ENCODE measurements at places on chromosomes 5 and 9.

DNA sequence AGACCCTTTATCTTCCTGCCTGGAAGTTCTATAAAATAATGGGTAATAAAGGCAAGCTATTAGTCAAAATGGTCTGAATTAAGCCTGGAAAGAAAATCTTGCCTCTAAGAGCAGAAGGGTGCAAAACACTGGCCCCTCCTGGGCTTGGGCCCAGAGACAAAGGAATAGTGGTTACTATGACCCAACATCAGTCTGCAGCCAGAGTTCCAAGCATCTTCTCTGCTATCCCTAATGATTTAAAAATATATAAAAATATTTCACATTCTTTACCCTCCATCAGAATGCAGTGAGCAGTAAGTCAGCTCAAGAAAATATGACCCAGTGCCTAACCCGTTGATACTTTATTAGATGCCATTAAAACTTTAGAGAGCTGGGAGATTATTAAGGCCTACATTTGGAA, 14.7 kb downstream of the TNFAIP8 start:
- peak; percentile 37 for DNase-seq

GRCh38 chr9:116337015-116337414, 183.4 kb downstream of the PAPPA start:
- DNase-seq, result peak; percentile 85

- DNase-seq, result peak; percentile 28
Measured at GRCh38 chr9:89442501-89442978, 55.4 kb downstream of the SEMA4D start.

DNA sequence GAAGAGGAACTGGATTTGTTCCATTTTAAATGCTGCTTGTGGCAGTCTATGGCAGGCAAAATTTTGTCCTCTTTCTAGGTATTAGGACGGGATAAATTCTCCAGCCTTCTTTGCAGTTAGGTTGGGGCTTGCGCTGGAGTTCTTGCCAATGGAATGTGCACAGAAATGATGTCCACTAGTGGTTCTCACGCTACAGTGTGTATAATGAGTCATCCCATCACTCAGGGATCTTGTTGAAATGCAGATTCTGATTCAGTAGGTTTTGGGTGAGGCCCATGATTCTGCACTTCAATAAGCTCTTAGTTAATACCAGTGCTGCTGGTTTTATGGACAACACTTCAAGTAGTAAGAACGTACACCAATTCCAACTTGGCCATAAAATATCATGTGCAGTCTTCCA, 317.6 kb upstream of the KLF4 start:
- peak; percentile 56 for DNase-seq

- no peak for DNase-seq
Measured at GRCh38 chr5:122877518-122877917, 32.1 kb downstream of the SNX24 start.

GRCh38 chr5:148833122-148833521, 6.7 kb downstream of the ADRB2 start:
- DNase-seq, result no peak

DNA sequence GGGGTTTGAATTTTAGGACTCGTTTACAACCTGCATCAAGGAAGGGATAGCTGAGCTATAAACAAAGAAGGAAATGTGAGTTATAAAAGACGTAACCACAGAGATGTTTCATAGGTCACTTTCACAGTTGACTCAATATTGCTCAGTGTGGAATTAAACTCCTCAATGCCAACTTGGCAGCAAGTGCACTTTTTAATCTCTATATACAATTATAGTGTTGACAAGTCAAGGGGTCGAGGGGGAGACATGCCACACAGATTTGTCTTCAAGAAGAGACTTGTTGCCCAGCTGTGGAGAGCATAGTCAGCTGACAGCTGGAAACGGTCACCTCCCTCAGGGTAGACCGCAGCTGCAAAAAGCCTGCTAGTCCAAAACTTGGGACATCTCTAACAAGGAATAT, 163.4 kb upstream of the DMAC1 start:
- DNase-seq, result no peak

DNA sequence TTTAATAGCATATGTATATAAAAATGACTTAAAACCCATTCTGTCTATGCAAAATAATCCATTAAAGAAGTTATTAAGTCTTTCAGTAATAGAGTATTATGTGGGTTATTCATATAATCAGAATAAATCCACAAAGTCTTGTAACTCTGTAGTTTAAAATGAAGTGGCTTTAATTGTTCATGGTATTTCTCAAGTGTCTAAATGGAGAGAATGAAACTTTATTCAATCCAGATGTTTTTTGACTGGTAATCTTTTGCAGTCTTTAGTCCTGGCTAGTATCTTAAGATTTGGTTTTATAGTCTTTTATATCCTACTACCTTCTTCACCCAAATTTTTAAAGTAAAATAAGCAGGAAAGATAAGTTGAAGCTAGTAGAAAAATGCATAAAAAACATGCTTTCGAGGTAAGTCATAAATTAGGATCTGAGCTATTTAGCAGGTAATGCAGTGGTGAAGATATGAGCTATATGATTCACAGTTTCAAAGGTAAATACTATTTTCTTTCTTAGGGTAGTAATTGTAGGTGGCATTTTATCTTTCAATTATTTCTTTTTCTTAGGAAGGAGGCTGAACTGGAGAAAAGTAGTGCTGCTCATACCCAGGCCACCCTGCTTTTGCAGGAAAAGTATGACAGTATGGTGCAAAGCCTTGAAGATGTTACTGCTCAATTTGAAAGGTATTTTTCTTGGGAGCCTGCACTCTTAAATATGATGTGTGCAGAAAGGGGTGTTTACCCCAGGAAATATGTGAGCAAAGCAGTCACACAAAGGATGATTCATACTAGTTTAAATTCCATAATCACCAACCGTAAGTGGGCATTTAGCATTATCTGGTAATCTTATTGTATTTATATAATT, 17.9 kb downstream of the HMMR start:
- DNase-seq, result peak; percentile 19

DNA sequence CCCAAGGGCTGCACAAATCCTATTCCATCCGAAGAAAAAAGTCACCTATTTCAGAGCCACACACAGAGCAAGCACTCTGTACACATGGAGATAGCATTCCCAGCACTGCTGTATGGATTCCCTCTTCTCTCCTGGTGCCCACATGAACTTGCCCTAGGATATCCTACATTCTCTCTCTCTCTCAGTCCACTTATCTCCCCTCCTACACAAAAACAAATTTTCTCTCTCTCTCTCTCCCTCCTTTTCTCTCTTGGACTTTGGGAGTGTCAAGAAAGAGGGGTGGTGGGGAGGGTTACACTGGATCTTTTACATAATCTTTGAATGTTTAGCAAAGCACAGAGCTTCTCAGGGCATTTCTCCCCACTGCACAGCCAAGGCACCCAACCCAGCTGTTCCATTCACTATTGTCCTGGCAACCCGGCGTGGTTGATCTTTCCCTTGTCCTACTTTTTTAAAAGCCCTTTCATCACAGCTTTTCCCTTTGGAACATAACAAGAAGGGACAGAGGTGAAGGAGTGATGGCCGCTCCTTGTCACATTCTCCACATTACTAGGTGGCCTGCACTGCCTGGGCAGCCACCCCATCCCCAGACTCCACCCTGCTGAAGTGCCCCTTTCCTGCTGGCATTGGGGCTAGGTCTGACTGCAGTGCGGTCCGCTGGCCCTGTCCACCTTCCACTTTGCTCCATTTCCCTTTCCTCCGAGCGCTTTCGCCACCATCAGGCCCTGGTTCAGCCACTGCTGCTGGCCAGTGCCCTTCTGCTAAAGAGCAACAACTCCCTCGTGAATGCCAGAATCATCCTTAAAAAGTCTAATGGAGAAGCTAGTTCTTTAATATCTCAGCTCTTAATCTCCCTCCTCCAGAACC, 22.2 kb upstream of the SLC1A3 start:
- DNase-seq, result no peak

DNA sequence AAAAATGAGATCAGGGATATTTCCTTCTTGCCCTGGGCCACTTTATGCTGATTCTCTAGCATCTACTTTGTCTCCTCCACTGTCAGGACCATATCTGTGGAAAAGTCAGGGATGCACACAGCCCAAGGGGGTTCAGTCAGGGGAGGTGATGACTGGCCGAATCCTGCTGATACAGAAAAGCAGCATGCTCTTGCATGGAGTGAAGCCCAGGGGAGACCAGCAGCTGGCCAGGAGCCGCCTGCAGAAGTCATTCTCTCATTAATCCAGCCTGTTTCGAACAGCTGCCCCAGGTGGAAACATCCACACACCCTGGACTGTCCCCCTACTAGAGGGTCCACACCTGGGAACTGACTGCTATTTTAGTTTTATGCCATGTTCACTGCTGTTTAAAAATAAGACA, 177.1 kb downstream of the ATP10B start:
- no peak for DNase-seq

GRCh38 chr9:12819436-12820185, 44.8 kb downstream of the LURAP1L start:
- peak; percentile 43 for DNase-seq

DNA sequence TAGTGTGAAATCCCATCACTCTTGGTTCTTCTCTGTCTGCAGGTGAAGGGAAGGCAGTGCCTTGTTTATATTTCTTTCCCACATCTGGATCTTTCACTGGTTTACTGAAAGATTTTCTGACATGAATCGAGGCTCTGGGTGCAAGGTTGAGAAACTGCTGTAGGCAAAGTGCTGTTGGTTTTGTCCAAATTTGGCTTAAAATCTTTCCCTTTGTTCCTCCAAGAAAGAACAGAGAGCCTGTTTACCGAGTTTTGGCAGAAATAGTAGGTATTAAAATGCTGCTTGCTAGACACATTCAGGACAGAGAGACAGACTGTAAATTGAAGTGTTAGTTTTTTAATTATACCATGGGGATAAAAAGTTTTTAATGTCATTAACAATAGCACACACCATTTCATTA, 21.5 kb downstream of the SKP2 start:
- DNase-seq, result no peak

DNA sequence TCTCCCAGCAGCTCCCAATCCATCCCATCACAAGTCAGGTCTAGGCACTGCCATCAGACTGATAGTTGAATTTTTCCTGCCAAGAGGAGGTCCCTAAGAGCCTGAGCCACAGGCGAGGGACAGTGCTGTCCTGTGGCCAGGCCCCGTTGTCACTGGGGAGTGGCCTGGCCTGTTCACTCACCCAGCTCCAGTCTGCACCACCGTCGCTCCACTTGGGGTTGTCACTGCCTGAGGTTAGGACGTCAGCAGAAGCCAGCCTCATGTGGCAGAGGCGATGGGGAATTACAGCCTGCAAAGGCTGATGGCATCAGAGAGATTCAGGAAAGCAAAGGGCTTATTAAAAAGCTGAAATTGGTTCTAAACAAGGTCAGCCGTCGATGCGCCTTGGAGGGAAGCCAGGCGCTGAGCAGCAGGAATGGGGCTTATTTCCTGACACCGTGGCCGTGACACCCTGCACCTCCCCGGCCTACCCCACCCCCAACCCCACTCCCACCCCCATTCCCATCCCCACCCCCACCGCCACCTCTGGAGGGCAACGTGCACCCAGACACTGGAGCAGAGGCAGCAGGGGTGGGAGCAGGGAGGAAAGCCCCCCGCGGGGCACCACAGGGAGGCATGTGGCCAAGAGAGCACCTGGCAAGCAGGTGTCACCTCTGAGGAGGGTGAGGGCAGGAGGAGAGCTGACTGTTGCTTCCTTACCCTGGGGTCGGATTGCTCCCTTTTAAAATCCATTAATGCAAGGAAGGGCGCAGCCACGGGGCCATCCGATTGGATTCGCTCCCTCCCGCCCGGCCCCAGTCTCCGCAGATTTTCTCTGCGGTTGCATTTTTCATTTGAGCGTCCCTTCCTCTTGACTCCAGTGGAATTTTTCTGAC, 3.1 kb upstream of the DBH start:
- no peak for DNase-seq

DNA sequence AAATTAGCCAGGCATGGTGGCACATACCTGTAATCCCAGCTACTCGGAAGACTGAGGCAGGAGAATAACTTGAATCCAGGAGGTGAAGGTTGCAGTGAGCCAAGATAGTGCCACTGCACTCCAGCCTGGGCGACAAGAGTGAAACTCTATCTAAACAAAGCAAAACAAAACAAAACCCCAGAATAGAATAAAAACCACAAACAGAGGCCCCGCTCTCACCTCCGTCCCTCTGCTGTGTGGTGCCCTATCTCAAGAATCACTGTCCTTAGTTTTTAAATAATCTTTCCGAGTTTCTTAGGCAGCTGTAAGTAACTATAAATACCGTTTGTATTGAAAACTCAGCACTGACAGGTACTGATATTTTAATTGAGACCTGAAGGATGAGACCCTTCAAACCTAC, 42.7 kb upstream of the IER5L start:
- no peak for DNase-seq

DNA sequence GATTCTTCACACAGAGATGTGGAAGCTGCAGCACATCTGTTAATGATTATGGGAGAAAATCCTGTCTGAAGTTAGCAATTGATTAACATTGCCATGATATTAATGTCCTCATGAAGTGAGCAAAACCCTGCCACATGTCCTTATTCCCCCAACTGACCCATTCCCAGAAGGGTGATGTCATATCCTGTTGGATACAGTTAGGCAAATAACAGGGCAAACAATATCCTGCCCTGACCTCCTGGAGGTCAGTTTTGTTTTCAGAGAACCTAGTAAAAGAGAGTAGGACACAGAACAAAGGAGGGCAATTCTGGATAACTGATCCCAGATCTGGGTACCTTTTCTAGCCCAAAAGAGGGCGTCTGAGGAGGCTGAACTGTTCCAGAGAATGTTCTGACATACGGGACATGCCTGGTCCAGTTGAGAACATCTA, 11.0 kb downstream of the ABLIM3 start:
- DNase-seq, result peak; percentile 59

GRCh38 chr9:110536822-110537221, 42.7 kb downstream of the SVEP1 start:
- DNase-seq, result peak; percentile 92

DNA sequence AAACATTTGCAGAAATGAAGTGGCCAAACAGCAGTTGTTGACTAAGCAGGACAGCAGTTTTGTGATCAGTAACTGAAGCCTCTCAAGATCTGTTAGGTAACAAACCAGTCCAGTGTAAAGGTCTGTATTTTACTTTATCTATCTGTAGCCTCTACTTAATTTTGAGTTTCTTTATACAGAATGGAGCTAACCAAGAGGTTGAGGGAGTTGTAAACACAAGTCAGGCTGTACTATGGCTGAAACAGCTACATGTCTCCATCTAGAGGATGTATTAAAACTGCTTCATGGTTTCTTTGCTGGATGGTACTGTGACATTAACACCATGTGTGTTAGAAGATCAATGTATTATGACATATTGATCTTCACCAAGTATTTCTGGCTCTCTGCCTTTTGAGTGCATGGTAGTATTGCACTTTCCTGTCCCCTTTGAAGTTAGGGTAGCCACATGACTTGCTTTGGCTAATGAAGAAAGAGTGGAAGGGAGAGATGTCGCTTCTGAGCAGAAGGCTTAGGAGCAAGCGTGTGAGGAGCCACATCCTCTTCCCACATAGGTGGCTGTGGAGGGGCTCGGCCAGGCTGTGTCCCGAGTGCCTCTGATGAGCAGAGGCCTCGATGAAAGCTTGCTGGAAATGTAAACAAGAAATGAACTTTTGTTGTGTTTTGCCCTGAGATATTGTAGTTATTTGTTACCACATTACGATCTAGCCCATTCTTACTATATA, 105.6 kb upstream of the PCA3 start:
- DNase-seq, result peak; percentile 66

- DNase-seq, result peak; percentile 76
Measured at GRCh38 chr5:52800394-52801213, 12.9 kb downstream of the ITGA1 start.

- DNase-seq, result peak; percentile 25
Measured at GRCh38 chr9:101727612-101728524, 10.6 kb downstream of the GRIN3A start.

GRCh38 chr9:80448996-80449395, 877.2 kb downstream of the TLE4 start:
- DNase-seq, result no peak
